ENCODE measurements at places on chromosomes 13 and 19. TPM values are rescaled to one million over a fixed set of nuclear protein-coding genes. Genes with fewer than 3 reads are reported as not detected.
A peak's percentile ranks its signal among the peaks of the same experiment; 100 is the strongest.

DNA sequence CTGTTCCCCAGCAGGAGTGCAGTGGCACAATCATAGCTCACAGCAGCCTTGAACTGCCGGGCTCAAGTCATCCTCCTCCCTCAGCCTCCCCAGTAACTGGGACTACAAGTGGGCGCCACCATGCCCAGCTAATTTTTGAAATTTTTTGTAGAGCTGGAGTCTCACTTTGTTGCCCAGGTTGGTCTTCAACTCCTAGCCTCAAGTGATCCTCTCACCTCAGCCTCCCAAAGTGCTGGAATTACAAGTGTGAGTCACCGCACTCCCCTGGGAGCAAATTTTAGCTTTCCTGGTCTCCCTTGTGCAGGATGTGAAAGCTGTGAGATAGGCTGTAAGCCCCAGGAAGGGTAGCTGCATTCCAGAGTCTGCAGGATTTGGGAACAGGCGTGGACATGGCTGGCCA lies 5.4 kb upstream of the GARRE1 start:
- H3K4me3 ChIP-seq: no peak overlapping the region
- no peak for DNase-seq
- H3K27ac ChIP-seq: no peak overlapping the region
- H3K36me3 ChIP-seq: no peaks in the 10 kb centered on the region
- no peaks in the 10 kb centered on the region for H3K27me3 ChIP-seq

DNA sequence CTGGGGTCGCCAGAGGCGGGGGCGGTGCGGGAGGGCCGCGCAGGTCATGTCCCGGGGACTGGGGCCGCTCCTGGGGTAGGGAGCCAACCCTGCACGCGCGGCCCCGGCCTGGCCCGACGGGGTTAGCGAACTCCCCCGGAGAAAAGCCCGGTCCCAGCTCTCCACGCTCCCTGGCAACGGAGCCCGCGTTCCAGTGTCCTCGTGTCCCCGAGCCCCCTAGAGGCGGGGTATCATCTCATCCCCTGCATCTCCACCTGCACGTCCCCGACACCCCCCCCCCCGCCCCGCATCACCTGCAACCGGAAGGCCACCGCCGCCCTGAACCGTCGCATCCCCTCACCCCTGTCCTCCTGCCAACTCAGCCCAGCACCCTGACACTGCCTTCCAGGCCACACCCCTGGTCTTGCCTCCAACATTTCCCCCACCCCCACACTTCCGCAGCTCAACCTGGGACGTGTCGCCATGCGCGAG lies 2.7 kb downstream of the WDR88 start:
- peaks cover 7% of the 10 kb centered on the region for H3K36me3 ChIP-seq
- no peak overlapping the region for H3K27ac ChIP-seq

Gene RDH8
- not detected for total RNA-seq

Gene PRSS57
- total RNA-seq: not detected

- H3K4me1 ChIP-seq: peaks cover 13% of the 10 kb centered on the region
- no peak overlapping the region for H3K27ac ChIP-seq
- DNase-seq: no peak
- H3K4me3 ChIP-seq: no peak overlapping the region
Measured at GRCh38 chr13:109728791-109729731, 57.3 kb downstream of the IRS2 start.

DNA sequence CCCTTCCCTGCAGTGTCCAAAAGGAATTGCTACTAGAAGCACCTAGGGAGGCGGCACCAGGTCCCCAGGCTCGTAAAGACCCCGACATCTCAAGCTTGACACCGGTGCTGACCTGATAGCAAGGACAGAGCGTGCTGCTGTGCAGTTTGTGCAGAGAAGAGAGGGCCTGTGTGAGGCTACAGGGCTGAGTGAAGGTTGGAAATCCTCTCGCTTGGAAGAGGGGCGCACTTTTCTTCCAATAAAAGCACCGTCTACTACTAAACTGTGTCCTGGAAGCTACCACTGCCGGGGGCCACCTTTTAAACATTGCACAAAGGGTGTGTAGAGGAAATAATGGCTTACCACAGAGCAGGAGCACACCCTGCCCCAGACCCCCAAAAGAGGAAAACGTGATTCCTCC lies 11.0 kb downstream of the TMEM272 start:
- H3K4me3 ChIP-seq: no peak overlapping the region
- no peak overlapping the region for H3K27ac ChIP-seq
- DNase-seq: no peak
- peaks cover 14% of the 10 kb centered on the region for H3K27me3 ChIP-seq

DNA sequence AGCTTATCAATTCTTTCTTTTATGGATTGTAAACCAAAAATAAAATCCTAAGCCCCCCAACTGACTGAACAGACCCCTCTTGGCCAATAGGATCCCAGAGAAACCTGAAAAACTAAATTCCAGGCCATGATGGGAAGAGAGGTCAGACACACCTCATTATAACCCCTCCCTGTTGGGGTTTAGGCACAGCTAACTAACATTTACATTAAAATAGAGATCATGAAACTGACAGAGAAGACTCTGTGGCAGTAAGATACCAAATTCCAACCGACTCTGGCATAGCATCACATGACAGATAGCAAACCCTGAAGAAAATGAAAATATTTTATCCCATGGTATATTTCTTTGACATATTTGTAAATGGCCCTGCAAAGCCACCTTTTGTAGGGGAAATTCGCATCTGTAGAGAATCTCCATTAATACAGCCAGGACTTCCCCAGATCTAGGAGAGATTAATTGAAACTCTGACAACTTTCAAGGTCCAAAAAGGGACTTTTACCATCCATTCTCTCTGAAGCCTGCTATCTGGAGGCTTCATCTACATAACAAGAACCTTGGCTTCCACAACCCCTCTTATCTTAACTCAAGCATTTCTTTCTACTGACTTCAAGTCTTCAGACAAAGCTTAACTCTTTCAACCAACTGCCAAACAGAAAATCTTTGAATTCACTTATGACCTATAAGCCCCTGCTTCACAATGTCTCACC lies 27.1 kb upstream of the GAS6 start:
- peaks cover 5% of the 10 kb centered on the region for H3K4me1 ChIP-seq
- no peak overlapping the region for H3K27ac ChIP-seq
- peaks cover 4% of the 10 kb centered on the region for H3K36me3 ChIP-seq
- H3K4me3 ChIP-seq: no peak overlapping the region

Gene CRLF1
- 15.3 TPM for total RNA-seq

Gene CLEC11A
- 5.4 TPM for total RNA-seq

Gene KLK1
- not detected for total RNA-seq

- no peaks in the 10 kb centered on the region for H3K4me1 ChIP-seq
- no peak overlapping the region for H3K4me3 ChIP-seq
Measured at GRCh38 chr19:51081476-51081875, 1.2 kb downstream of the KLK14 start.

DNA sequence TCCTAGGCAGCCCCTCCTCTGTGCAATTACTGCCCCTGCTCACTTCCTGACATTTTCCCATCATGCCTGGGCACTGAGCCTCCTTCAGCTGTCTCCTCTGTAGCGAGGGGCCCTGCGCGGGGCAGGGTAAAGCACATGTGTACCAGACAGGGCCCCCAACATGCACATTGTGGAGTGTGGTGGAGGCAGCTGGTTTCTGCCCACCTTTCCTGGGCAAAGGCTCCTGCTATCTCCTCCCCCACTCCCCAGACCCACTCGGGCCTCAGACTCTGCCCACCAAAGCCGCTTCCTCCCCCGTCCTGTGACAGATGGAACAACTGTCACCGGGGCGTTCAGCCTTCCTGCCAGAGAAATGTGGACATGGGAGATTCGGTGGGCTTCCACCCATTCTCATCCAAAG lies 2.9 kb upstream of the KPTN start:
- peaks cover 15% of the 10 kb centered on the region for H3K4me1 ChIP-seq
- peak overlapping the region; percentile 36 for H3K27ac ChIP-seq
- no peaks in the 10 kb centered on the region for H3K27me3 ChIP-seq
- DNase-seq: no peak
- peaks cover 3% of the 10 kb centered on the region for H3K36me3 ChIP-seq

Gene ZNF766
- total RNA-seq: 12.8 TPM

Gene KCNC3
- total RNA-seq: 9.3 TPM

Gene KLC3
- total RNA-seq: not detected

Gene RNF113B
- not detected for total RNA-seq

Gene ACP5
- 0.45 TPM for total RNA-seq

Gene ACER1
- total RNA-seq: not detected

DNA sequence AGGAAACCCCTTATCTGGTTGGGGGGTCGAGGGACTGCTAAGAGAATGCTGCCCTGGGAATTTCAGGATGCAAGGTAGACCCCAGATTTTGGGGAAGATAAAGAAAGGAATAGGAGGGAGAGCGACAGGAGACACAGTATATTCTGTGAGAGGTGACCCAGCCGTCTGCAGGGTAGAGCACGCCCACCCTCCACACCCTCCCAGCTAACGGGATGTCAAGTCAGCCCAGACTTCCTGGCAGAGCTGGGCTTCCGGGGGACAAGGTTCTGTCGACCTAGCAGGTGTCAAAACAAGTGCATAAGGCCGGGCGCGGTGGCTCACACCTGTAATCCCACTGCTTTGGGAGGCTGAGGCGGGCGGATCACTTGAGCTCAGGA lies 695 bp upstream of the PRR36 start:
- no peak overlapping the region for H3K27ac ChIP-seq
- peaks cover 15% of the 10 kb centered on the region for H3K27me3 ChIP-seq
- peak overlapping the region; percentile 61 for H3K4me3 ChIP-seq

DNA sequence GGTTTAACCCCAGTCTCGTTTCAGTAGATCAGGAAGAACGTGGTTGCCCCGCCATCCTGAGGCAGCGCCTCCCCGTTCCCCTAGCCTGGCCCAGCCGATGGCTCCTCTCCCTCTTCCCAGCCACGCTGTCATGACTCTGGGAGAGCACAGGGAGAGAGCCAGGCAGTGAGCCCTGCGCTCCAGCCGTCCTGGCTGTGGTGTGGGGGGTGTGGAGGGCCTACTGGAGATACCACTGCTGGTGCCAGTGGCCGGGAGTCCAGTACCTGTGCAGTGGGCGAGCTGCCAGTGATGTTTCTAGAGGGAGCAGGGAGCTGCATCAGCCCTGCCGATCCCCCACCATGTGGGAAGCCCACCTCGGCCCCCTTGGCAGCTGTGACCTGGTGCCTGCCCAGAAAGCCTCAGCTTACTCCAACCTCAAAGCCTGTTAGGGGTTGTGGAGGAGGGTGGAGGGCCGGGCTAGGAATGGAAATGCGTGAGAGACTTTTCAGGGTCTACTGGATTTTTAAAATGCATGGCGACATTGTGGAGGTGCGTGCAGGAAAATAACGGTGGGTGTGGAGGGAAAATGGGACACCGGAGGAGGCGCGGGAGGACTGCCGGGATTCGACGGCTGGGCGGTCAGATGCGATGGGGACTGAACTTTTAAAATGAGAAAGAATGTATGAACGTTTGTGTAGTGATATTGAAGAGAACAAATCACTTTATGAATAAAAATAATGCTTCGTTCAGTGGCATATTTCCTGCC lies 4.9 kb downstream of the TEX29 start:
- no peaks in the 10 kb centered on the region for H3K27me3 ChIP-seq
- no peaks in the 10 kb centered on the region for H3K4me1 ChIP-seq
- peaks cover 7% of the 10 kb centered on the region for H3K36me3 ChIP-seq
- no peak overlapping the region for H3K27ac ChIP-seq
- no peak overlapping the region for H3K4me3 ChIP-seq
- DNase-seq: no peak

GRCh38 chr19:4374498-4375163 lies 25.7 kb downstream of the SH3GL1 start:
- no peak for DNase-seq
- H3K36me3 ChIP-seq: no peaks in the 10 kb centered on the region
- H3K27ac ChIP-seq: peak overlapping the region; percentile 97
- no peak overlapping the region for H3K4me3 ChIP-seq

- H3K27me3 ChIP-seq: peaks cover 19% of the 10 kb centered on the region
- H3K36me3 ChIP-seq: no peaks in the 10 kb centered on the region
- DNase-seq: no peak
- H3K4me1 ChIP-seq: peaks cover 12% of the 10 kb centered on the region
- H3K4me3 ChIP-seq: no peak overlapping the region
- peak overlapping the region; percentile 60 for H3K27ac ChIP-seq
Measured at GRCh38 chr19:13260883-13261653, 110.9 kb downstream of the IER2 start.

Gene KIR2DL4
- not detected for total RNA-seq

Gene SLITRK5
- total RNA-seq: 0.02 TPM

Gene KCTD4
- not detected for total RNA-seq

GRCh38 chr13:29538652-29539040 lies 56.8 kb downstream of the SLC7A1 start:
- peaks cover 41% of the 10 kb centered on the region for H3K4me1 ChIP-seq
- no peak overlapping the region for H3K4me3 ChIP-seq
- no peak for DNase-seq
- H3K36me3 ChIP-seq: peaks cover 21% of the 10 kb centered on the region
- no peaks in the 10 kb centered on the region for H3K27me3 ChIP-seq

- DNase-seq: no peak
- no peaks in the 10 kb centered on the region for H3K36me3 ChIP-seq
- no peak overlapping the region for H3K4me3 ChIP-seq
Measured at GRCh38 chr13:110005563-110005962, 219.2 kb upstream of the IRS2 start.

DNA sequence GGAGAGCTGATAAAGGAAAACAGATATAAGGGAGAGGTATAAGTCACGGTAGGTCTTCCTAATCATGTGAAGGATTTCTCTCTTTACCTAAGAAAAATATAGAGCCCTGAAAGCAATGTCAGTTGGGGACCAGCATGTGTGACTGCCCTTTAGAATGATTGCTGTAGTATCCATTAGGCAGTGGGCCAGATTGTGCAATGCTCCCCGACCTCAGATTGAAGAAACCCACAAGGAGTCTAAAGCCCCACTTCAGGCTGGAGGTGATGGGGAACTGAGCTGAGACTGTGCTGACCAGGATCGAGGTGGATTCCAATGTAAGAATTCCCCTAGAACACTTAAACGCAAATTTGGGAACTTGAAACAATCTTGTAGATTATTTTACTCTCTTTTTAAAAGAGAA lies 614.4 kb downstream of the LIG4 start:
- no peak overlapping the region for H3K27ac ChIP-seq
- H3K4me1 ChIP-seq: no peaks in the 10 kb centered on the region
- DNase-seq: no peak
- no peaks in the 10 kb centered on the region for H3K27me3 ChIP-seq
- no peaks in the 10 kb centered on the region for H3K36me3 ChIP-seq

DNA sequence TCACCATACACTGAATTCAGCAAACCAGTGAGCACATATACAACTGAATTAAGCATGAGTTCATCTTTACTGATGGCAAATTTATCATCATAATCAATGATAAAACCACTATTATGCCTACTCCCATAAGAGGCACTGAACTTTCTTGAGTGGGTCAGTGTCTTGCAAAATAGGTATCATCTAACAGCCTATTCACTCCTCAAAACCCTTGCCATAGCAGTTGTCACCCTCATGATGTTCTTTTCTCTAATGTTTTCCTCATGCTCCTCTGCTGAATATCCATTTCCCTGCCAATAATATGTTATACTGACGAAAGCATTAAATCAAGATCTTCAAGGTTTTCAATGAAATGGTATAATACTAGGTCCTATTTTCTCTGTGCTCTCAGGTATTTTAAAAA lies 5.6 kb downstream of the ARGLU1 start:
- no peak for DNase-seq
- H3K27me3 ChIP-seq: no peaks in the 10 kb centered on the region
- H3K4me3 ChIP-seq: no peak overlapping the region
- peaks cover 66% of the 10 kb centered on the region for H3K4me1 ChIP-seq
- peaks cover 7% of the 10 kb centered on the region for H3K36me3 ChIP-seq
